ENCODE measurements at places on chromosomes 6 and 20.

DNA sequence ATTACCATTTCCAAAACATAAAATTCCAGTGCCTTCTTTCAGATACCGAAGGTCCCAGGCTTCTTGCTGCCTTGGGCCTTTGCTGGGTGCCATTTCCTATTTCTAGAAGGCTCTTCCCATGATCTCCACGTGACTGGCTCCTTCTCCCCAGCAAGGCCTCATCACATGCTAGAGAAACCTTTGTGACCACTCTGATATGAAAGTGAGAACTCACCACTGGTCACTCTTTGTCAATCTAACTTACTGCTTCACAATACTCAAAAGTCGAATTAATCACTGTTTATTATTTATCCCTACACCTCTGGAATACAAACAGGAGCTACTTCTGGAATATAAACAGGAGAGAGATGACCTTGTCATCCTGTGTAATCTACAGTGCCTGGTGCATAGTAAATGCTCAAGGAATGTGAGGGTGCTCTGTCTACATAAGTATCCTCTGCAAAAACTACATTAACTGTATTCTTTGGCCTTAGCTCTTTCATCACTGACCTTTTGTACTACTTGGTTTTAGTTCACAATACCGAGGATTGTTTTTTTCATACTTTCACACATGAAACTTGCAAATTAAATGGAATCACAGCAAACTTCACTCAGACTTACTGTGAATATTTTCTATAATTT is 1.6 kb downstream of the STX7 start:
- DNase-seq: no peak

GRCh38 chr6:36025932-36026327 is 1.5 kb upstream of the SLC26A8 start:
- DNase-seq: no peak

- DNase-seq: no peak
Measured at GRCh38 chr6:114605656-114606055, 262.8 kb upstream of the HS3ST5 start.

DNA sequence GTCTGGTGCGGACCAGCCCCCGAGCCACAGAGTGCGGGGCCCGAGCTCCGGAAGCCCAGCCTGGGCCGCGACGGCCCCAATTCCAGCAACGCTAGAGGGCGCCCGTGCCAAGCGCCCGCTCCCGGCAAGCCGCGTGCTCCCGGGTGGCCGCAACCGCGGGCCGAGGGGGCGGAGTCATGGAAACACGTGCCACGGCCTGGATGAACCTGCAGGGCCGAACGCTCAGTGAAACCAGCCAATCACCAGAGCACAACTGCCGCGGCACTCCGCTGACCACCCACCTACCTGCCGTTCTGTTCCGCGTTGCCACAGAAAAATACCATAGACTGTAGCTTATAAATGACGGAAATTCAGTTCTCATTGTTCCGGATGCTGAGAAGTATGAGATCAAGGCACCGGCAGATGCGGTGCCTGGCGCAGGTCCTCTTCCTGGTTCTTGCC is 85.7 kb upstream of the FOXC1 start:
- DNase-seq: no peak

DNA sequence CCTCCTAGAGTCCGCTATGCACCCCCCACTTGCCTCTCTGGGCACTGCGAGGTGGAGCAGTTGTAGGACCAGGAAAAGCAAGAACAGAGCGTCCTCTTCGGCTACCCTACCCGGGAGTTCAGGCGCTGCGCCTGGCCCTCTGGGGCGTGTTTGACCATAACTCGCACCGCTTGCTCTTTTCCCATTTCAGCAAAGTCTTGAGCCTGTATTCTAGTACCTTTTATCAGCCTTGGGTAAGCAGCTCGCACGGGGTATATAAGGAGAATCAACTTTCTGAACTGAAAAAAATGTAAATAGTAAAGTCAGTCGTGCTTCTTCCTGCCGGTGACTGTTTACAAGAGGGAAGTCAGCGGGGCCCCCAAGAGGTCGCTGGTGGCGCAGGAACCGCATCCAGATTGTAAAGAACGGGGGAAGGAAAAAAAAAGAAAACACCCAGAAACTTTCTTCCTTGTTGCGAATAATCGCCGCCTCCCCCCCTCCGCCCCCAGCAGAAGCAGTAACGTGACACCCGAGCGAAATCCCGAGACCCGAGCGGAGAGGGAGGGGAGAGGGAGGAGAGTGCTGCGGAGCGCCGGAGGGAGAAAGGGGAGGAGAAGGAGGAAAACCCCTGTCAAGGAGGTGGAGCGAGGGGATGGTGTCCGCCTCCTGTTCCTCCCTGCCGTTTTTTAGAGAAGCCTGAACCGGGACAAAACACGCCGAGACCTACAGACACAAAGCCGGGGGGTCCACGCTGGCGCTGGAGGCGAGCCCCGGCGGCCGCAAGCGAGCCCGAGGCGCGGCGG is at the start of gene UST:
TSS of gene UST (plus strand) at position 668 of the 782 bp plus-strand sequence. CDS start 401 bp downstream, outside the sequence.
- DNase-seq: peak; percentile 59

- no peak for DNase-seq
Measured at GRCh38 chr20:48739395-48740291, 88.2 kb downstream of the PREX1 start.

- DNase-seq: no peak
Measured at GRCh38 chr6:31037169-31037568, 26.9 kb downstream of the MUC22 start.

GRCh38 chr6:83303426-83303825 is 110.3 kb downstream of the RWDD2A start:
- DNase-seq: no peak

DNA sequence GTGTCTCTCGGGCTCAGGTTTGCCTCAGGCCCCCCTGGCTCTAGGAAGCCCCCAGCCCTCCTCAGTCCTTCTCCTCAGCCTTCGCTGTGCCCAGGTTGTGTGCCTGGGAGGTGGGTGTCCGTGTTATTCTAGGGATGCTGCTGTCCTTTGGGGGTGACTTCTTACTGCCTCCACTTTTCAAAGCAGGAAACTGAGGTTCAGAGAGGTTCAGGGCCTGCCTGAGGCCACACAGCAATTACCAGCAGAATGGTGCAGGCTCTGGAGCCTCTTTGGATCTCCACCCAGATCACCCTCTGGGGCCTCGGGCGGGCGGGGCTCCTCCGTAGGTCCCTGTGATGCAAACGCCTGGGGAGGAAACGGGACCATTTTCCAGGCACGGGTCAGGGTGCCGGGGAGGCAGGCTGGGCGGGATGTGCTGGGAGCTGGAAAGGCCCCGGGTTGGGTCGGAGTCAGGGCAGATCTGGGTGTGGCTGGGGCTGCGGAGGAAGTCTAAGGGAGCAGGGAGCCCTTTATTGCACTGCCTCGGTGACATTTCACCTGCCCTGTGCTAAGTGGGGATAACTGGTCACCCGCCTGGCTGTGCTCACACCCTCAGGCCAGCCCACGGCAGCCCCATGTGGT is 23.2 kb downstream of the GATA5 start:
- DNase-seq: no peak

- no peak for DNase-seq
Measured at GRCh38 chr6:7232351-7232750, 80.6 kb downstream of the SSR1 start.

DNA sequence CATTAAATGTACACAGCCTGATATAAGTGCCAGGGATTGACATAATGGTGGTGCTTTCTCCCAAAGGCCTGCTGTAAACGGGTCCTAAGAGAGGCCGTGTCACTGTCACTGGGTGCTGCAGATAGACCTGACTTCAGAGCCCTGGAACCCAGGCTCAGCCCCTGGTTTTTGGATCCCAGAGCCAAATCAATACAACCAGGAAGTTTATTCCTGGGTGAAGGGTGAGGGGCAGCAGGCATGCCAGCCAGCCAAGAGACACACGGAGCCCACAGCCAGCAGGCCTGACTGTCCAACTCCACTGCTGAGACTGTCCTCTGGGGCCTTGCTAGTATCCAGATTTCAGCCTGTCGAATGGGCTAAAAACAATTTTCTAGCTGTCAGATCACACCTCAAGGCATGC is 12.8 kb upstream of the ARMC12 start:
- DNase-seq: no peak

DNA sequence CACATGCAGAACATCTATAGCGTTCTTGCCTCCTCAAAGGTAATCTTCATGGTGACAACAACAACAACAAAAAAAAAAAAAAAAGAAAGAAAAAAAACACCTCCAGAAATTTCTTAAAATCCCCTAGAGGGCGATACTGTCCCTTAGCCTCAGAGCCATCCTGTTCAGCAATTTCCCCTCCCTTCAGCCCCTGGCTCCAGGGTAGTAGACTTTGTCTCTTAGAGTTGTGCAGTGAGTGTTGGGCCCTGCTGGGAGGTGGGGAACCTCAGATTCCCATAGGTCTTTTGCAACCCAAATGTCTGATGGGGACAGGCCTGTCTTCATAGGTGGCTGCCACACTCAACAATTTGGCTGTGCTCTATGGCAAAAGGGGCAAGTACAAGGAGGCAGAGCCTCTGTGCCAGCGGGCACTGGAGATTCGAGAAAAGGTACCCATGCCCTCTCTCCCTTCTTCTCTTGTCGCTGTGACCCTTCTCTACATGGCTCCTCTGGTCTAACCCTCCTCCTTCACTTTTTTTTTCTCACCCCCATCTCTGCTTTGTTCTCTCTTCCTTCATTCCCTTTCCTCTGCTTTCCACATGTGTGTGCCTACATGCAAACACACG is 6.0 kb upstream of the PTK7 start:
- DNase-seq: no peak

GRCh38 chr6:73704260-73704659 is 8.3 kb downstream of the CD109 start:
- DNase-seq: no peak

DNA sequence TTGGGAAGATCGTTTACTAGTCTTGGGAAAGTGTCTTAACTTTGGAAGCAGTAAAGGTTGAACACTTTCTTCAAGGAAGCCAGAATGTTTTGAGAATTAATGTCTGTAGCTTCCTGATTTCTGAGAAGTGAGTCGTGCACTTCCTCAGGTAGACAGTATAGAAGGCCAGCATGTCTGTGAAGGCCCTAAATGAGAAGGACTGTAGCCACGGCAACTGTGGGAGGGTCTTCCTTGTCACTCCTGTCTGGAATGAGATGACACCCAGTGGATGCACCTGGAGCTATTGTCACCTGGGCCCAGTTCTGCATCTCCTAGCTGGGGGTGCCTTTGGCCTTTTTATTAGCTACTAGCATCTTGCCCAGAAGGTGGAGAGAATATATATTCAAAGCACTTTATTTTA is 8.8 kb downstream of the STX16 start:
- DNase-seq: no peak

GRCh38 chr20:53406580-53406979 is 187.1 kb downstream of the ZNF217 start:
- DNase-seq: no peak

DNA sequence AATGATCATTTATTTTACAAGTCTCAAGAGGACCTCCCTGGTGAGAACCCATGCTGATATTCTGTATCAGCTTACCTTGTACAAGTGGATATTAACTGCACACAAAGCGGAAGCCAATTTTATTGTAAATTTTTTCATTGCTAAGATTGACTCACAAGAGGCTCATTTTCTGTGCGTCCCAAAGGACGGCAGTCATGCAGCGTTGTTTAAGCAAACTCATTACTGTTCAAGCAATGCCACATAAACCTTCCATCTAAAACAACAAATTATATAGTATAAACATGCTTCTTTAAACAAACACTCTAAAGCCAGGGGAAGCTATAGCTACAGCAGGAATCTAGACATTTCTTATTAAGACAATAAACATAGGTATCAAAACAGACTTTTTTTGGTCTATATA is 575.3 kb downstream of the FRK start:
- no peak for DNase-seq

DNA sequence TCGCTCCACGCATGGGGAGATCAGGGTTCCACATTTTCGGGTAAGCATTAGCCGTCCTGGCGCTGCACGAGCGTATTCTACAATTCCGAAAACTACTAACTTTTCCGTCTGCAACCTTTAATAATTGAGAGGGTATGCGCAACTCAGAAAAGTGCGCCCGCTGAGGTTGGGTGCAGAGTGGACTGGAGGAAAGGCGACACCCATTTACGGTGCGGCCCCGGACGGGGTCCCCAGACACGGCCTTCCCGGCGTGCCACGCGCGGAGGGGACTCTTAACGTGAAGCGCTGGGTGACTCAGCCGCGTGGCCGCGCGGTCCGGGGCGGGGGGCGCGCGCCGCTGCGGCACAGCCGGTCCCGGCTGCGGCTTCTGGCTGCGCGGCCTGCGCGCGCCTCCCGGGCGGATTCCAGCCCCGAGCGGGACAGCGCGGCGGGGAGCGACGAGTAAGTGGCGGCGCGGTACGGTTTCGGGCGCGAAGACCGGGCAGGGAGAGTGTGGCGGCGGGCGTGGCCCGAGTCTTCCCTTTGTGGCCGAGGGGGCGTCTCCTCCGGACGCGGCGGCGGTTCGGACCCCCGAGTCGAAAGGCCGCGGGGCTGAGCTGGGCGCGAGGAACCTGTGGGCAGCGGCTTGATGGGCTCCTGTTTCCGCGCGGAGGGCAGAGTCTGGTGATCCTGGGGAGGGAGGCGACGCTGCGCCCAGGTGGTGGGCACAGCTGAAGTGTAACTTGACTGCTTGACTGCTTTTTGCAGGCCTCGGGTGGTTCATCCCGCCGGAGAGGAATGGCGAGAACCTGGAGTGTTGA is at the start of the genes KCTD20 and PXT1:
TSS of gene KCTD20 (plus strand) at position 330 of the 800 bp plus-strand sequence. CDS start 27,098 bp downstream, outside the sequence.
TSS of gene PXT1 (minus strand) at position 184 of the 800 bp plus-strand sequence. CDS start 16,772 bp downstream, outside the sequence.
- DNase-seq: peak; percentile 82

GRCh38 chr6:157221049-157221816 is 102.1 kb downstream of the TMEM242 start:
- peak; percentile 46 for DNase-seq

DNA sequence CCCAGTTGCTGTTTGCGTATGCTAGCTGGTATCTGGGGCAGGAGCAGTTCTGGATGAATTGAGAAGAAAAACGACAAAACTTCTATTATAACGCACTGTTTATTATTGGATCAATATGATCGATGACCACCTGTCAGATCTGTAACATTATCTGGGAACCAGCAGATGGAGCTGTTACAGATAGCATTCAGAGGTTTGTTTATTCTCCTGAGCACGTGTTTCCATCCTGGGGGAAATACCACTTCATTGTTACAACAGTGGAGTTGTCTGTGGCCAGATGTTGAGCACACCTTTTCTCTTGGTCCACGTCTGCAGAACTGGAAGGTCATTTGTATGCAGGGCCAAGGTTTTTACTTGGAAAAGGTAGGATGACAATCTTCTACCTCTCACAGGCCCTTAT is 16.0 kb upstream of the NKX2-2 start:
- DNase-seq: peak; percentile 9

- DNase-seq: no peak
Measured at GRCh38 chr6:41288754-41289129, 2.3 kb upstream of the TREM1 start.

DNA sequence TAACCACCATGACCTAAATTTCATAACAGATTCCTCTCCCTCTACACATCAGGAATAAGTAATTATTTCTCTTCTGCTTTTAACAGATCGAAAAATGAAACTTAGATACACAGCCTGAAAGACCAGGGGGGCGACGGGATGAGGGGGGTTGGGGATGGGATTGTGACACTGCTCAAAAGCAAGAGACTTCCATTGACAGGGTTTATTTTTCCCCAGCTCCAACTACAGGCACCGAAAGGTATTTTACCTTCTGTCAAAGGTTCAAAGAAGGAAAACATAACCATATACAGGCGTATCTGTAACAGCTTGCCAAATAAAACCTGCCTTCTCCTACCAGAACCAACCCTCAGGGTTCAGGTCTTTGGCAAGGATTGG is 1.3 kb downstream of the EPHA7 start:
- no peak for DNase-seq

GRCh38 chr20:60358101-60358500 is 399.9 kb downstream of the CDH26 start:
- DNase-seq: no peak

Measured in hippocampal formation (tissue), 2 donors.